Hematopoietic multipotent progenitor cell treated with erythropoietin and hydrocortisone succinate and interleukin-3 and kit ligand, for 6 days (in vitro differentiated cells): ENCODE measurements at places on chromosomes 2 and 18.
A peak's percentile ranks its signal among the peaks of the same experiment; 100 is the strongest.

DNA sequence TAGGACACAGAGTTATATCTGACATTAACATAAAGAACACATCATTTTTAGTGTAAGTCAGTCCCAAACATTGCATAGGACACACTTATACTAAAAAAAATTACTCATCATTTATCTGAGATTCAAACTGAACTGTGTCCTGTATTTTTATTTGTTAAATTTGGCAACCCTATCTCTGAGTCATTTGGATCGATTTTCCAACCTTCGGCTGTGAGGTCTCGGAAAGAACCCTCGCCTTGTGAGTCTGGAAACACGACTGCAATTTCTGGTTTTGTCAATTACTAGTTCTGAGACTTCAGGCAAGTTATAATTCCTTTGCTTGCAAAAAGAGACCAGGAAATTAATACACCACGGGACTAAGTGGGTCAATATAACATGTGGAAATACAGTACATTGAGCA is 14.0 kb downstream of the ATP8B1 start:
- no peak for DNase-seq

DNA sequence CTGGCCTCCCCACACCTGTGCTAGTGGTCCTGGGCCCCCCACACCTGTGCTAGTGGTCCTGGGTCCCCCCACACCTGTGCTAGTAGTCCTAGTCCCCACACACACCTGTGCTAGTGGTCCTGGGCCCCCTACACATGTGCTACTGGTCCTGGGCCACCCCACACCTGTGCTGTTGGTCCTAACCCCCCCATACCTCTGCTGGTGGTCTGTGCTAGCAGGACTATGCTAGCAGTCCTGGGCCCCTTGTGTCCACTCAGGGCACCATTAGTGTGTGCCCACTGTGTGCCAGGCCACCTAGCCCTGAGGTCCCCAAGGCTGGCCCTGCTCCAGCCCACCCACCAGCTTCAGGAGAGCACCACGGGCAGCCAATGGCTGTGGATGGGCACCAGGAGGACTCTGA is 558.2 kb upstream of the SALL3 start:
- no peak for DNase-seq

GRCh38 chr18:42706618-42707017 is 408.9 kb downstream of the RIT2 start:
- DNase-seq, result no peak

DNA sequence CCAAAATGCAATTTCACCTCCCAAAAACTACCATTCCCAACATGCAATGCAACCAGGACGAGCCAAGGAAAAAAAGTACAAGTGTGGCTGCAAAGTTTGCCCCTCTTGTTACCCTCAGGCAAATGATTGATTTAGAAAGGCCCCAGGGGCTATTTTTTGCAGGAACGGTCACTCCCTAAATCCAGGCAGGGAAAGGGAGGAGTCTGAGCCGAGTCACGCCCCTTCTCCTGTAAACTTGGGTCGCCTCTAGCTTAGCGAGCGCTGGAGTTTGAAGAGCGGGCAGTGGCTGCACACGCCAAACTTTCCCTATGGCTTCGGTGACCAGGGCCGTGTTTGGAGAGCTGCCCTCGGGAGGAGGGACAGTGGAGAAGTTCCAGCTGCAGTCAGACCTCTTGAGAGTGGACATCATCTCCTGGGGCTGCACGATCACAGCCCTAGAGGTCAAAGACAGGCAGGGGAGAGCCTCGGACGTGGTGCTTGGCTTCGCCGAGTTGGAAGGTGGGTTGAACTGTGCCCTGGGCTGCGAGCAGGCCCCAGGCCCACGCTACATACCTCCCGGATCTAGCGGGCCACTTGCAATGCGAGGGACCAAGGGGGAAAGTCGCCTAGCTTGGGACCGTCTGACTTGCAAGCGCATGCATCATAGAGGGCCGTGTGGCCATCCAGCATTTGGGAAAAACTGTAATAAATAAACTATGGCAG is at the start of gene GALM:
Gene GALM, plus strand, starts transcription at position 261 of the 702 bp plus-strand sequence. Its CDS starts 48 bp downstream, at position 309.
- peak; percentile 81 for DNase-seq

- DNase-seq, result no peak
Measured at GRCh38 chr2:43144263-43144662, 82.1 kb downstream of the ZFP36L2 start.

- no peak for DNase-seq
Measured at GRCh38 chr18:38475686-38476085, 910.1 kb upstream of the CELF4 start.

DNA sequence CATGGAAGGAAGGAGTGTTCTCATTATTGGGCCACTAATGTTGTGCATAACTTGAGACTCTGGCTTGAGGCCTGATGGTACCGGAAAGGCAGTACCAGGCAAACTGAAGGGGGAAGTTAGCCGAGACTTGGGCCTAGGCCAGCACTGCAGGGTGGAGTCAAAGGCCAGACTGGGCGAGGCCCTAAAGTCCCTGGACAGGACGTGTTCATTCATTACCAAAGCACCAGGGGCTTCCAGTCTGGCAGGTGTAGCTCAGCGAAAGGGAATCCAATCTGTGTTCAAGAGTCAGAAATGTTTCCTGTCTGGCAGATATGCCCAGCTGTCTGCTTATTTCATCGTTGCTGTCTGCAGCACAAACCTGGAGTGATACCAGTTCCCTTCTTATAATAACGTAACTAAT is 4.7 kb upstream of the ITSN2 start:
- DNase-seq, result peak; percentile 83

GRCh38 chr2:139394801-139395200 is 614.6 kb upstream of the NXPH2 start:
- no peak for DNase-seq

GRCh38 chr2:172783165-172783898 is 47.7 kb downstream of the RAPGEF4 start:
- DNase-seq, result peak; percentile 6

DNA sequence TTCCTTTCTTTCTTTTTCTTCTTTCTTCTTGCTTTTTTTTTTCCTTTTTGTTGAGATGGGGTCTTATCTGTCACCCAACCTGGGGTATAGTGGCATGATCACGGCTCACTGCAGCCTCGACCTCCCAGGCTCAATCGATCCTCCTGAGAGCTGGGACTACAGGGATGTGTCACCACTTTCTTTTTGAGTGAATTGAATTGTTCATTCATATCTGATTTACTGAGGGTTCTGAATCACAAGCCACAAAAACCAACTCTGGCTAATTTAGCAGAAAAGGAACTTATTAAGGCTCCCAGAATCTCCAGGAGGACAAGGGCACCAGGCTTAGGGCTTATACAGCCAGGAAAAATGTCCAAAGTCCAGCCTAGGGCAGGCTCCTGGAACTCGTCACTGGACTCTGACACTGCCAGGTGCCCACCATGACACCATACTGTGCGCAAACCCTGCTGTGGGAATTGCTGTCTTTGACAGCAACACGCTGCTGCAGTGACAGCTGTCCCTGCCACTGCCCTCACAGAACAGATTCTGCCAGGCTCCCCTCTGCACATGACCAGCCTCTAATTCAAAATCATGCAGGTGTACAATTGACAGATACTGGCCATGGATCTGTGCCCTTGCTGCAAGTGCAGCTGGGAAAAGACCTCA is 42.9 kb upstream of the EML6 start:
- peak; percentile 27 for DNase-seq

GRCh38 chr2:169676357-169676756 is 17.8 kb downstream of the CFAP210 start:
- DNase-seq, result peak; percentile 38

- DNase-seq, result peak; percentile 50
Measured at GRCh38 chr2:68464651-68465050, 2.4 kb downstream of the FBXO48 start.

DNA sequence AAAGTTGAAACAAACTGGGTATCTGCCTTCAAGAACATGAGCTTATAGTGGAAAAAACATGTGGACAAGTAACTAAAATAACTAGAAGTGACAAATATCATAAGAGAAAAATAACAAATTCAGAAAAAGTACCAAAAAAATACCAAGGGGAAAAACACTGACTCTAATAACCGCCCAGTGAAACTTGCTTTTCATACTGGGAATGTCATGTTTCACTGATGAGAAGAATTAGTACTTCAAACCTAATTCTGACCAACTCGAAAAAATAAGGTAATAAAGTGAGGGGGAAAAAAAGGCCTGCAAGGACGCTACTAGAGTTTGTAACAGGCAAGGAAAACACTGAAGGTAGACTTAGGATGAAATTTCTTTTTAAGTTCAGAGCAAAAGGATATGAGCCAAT is 83.6 kb downstream of the RTTN start:
- DNase-seq, result no peak

GRCh38 chr18:22001912-22002487 is 167.4 kb upstream of the GATA6 start:
- no peak for DNase-seq

- DNase-seq, result no peak
Measured at GRCh38 chr18:25352629-25353005, 651 bp upstream of the ZNF521 start.

DNA sequence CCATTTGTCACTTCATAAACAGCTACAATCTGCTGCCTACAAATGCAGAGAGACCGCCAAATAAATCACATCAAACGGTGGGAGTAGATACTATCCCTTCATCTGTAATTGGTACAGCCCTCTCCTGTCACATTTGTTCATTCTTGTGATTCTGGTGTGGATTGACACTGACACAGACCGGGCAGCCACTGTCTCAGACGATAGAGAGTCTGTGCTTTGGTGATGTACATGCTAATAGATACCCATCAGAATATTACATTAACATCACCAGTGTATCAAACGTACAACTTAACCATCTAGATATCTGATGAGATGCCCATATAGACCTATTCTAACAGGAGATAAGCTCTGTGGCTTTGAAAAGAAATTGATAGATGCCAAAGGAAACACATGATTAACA is 419.7 kb upstream of the ZEB2 start:
- DNase-seq, result peak; percentile 5

- no peak for DNase-seq
Measured at GRCh38 chr2:176160251-176160985, 3.3 kb downstream of the HOXD3 start.

- DNase-seq, result no peak
Measured at GRCh38 chr18:48641981-48642380, 103.2 kb downstream of the CTIF start.

DNA sequence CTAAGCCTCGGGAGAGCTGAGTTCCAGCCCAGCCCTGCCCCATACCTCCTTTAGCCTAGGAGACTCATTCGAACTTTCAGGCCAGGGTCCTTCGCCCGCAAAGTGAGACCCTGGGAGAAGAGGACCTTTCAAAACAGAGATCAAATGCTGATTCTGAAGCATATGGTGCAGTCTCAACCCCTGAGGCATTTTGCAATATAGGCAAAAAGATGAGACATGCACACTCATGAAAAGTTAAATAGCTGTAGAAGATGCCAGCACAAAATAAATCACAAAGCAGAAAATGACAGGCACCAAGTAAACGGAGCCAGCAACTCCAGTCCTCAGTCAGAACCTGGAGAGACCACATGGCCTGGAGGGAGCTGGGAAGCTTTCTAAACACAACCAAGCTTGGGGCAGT is 542.7 kb upstream of the RAB6C start:
- DNase-seq, result no peak

DNA sequence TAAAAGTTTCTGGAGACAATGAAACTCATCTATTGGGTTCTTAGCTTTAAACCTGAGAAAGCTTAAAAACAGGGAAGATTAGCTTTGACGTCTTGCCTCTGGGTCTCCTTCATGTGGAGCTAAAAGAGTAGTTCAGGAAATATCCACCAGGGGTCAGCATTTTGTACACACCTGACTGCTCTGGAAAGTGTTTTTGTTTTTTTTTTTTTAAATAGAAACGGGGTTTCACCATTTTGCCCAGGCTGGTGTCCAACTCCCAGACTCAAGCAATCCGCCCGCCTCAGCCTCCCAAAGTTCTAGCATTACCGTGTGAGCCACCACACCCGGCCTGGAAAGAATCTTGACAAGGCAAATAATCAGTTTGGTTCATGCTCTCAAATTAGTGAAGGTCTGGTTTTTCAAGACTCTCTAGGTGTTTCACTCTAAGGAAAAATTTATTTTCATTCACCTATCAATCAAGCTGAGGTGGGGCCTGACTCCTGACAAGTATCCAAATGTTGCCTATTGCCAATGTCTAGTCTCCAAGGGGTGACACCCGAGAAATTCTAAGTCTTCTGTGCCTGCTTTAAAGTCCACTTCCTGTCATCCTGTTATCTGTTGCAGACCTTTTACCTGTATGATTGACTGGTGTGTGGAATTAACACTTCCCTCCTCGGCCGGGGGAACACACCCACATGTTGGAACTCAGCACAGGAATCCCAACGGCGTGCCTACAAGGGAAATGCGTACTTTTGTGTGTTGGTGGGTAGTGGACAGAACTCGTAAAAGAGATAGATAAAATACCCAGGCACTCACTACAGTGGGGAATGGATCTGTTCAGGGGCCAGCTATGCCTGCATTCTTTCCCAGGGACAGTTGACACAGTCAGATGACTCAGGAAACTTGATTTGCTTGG is 11.3 kb downstream of the IL1RN start:
- DNase-seq, result peak; percentile 90
